ENCODE measurements at places on chromosomes 6 and 20.

- DNase-seq: no peak
Observed at GRCh38 chr6:128337619-128338018, 182.8 kb downstream of the PTPRK start.

DNA sequence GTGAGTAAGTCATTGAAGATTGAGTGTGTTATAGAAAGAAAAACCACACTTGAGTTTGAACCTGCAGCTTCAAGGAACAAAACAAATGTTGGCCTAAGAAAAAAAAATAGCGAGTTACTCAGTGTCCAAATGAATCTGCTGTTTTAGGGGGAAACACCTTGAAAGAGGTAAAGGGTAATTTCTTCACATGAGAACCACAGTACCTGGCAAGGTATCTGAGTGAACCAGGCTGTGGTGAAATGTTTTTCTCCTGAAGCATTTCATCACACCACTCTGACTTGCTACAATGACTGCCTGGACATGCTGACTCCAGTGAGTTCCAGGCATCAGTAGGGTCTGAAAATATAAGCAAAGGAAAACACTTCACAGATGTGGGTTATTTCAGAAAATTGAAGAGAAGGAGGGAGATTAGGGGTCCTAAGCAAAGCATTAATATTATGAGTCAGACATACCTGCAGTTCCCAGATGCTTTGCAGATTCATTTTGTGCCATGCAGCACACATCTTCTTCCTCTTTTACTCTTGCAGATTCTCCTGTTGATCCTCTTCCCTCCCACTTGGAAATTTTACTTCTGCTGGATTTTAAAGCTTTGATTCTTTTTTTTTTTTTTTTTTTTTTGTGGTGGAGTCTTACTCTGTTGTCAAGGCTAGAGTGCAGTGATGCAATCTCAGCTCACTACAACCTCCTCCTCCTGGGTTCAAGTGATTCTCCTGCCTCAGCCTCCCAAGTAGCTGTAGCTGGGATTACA is 206.2 kb upstream of the SGK1 start:
- DNase-seq: no peak

- no peak for DNase-seq
Observed at GRCh38 chr6:21987501-21987957, 309.3 kb downstream of the PRL start.

DNA sequence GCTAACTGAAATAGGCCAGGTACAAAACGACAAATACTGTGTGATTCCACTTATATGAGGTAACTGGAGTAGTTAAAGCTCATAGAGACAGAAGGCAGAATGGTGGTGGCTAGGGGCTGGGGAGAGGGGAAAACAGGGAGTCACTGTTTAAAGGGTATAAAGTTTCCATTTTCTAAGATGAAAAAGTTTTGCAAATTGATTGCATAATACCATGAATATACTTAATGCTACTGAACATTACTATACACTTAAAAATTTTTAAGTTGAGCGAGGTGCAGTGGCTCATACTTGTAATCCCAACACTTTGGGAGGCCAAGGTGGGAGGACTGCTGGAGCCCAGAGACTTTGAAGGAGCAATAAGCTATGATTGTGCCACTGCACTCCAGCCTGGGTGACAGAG is 138.6 kb upstream of the ARID1B start:
- no peak for DNase-seq

- no peak for DNase-seq
Observed at GRCh38 chr20:4633780-4634179, 87.9 kb upstream of the PRND start.
